ENCODE measurements at places on chromosomes 12 and 14.

DNA sequence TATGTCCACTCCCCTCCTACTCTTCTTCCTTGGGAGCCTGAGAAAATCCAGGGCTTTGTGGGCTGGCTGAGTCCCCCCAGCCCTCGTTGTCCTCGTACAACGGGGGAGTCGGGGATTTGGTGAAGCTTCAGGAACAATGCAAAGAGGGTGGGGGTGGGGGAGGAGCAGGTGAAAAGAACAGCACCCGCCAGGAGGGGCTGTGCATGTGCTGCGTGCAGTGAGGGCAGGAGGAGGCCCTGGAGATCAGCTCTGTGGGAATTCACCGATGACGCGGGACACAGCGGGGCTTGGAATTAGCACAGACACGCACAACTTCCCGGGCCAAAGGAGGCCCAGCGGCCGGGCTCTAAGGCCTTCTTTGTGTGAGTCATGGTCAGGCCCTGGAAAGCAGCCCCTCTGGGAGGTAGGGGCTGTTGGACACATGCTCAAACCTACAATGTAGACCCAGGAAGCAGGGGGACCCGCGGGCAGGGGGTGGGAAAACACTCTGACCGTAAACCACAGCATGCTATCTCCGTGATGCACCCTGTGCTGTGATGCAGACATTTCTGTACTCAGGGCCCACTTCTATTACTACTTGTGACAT, 32.8 kb downstream of the RBM19 start:
- no peak for DNase-seq

DNA sequence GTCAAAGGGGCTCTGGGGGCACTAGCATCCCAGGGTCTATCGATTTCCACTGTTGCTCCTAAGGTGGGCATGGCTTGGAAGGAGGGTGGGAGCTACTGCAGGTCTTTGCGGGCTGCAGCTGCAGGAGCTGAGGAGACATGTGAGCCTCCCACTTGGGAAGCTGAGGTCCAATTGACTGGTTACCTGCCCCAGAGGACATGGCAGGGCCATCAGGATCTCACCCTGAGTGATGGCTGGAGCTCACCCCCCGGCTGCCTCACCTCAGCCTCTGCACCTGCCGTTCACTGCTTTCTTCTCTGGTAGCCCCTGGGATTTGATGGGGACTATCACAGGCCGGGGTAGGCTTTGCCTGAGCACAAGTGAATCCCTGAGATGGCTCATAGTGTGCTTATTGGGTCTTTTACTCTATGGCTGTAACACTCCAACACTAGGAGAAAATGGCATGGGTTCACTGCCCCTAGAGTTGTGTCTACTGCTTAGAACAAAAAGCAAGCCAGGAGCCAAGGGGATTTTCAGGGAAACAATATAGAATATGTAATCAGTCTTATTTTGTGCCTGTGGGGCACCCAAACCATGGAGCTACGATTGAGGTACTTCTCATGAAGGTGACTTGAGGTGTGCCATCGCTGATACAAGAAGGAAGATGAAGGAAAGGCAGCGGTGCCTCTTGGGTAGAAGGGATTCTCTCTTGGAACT, 3.2 kb upstream of the KRT4 start:
- DNase-seq, result no peak

- no peak for DNase-seq
Measured at GRCh38 chr12:54329759-54330158, 4.8 kb downstream of the COPZ1 start.

DNA sequence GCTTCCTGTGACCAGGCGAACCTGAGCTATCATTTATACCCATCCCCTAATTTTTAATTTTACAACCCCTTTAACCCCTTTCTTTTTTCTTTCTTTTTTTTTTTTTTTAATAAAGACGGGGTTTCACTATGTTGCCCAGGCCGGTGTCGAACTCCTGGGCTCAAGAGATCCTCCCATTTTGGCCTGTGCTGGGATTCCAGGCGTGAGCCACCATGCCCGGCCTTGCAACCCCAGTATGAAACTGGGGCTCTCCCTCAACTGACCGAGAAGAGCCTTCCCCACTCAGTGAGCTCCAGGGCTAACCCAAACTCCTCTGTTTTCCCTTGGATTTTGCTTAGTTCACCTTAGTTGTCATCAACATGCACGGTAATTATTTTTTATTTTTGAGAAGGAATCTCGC, 992 bp downstream of the CPSF2 start:
- no peak for DNase-seq

- no peak for DNase-seq
Measured at GRCh38 chr12:75599061-75599460, 87.7 kb upstream of the KRR1 start.

DNA sequence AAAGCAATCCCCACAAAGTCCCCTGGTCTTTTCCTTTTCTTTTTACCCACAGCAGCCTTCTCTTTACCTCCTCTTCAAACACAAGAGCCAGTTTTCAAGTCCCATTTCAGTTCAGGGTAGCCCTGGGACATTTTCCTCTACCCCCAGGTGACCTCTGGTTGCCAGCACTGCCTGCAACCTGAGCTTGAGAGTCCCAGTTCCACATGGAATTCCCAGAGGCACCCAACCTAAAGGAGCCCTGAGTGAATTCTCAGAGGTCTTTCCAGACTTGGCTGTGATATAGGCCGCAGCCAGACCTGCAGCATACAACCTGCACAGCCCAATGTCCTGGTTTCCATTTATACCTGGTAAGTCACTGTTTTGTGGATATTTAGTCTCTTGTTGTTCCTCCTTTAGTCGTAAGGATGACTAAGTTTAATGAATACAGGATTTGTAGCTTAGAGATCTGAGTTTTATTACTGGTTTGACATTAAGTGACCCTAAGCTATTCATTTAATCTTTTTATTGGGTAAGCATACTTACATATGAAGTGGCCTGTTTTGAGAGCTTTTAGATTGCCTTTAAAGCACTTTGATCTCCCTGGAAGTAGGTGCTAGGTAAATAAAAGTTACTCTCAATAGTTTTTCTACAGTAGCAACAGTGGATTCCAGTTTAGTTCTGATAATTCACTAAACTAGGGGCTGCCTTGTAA, 159.8 kb downstream of the TGFB3 start:
- no peak for DNase-seq

GRCh38 chr12:26878661-26879119, 45.7 kb upstream of the ITPR2 start:
- peak; percentile 96 for DNase-seq

GRCh38 chr12:6052940-6053329, 71.5 kb downstream of the VWF start:
- no peak for DNase-seq

DNA sequence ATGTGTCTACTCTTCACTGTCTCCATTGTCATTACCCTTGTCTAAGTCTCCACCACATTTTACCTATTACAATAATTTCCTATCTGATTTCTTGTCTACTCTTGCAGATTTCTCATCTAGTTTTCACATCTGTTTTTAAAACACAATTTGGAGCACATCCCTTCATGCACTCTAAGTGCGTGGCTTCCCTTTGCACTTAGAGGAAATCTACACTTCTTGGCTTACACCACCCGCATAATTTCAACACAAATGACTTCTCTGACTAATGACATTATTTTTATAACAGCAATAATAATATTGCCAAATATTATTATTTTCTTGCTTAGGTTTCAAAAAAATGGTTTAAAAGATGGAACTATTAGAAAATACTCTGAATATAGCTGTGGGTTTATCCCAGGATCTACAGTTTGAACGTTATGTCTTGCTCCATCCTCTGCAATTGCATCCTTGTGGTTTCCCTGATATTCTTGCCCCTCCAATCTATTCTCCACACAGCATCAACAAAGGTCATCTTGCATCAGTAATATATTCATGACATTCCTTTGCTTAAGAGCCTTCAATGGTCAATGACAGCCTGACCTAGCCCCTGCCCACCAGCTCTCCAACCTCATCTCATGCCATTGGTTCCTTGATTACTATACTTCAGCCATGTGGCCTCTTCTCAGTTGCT, 153.7 kb downstream of the SLC25A21 start:
- no peak for DNase-seq

DNA sequence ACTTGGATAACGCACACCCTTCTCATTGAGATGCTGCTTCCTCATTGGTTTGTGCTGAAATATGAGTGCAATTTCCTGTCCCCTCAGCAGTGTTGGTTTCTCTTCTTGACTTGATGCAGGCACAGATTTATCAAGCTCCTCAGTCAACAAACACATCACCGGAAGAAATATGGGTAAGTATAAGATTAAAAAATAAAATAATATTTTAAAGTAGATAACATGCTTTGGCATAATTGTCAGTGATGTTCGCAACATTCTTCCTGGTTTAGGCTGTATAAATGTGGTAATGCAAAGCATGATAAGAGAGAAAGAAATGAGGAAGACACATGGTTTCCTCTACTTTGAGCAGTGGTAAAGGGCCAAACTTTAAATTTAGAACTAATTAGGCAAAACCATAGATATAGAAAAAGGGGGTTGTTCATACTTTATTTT, at the start of gene GPR65:
GPR65 (plus strand) TSS at position 86 of the 432 bp plus-strand sequence. CDS start 5,713 bp downstream, outside the sequence.
- no peak for DNase-seq

All from NCI-H1092 treated with DMSO at 0.1 percent for 48 hours (cell line).